SHP77 treated with DMSO at 0.1 percent for 48 hours (cell line): ENCODE measurements at places on chromosomes 1 and 21.

- no peak for DNase-seq
These were observed 121.7 kb downstream of the ZZZ3 start for GRCh38 chr1:77560741-77561140.

DNA sequence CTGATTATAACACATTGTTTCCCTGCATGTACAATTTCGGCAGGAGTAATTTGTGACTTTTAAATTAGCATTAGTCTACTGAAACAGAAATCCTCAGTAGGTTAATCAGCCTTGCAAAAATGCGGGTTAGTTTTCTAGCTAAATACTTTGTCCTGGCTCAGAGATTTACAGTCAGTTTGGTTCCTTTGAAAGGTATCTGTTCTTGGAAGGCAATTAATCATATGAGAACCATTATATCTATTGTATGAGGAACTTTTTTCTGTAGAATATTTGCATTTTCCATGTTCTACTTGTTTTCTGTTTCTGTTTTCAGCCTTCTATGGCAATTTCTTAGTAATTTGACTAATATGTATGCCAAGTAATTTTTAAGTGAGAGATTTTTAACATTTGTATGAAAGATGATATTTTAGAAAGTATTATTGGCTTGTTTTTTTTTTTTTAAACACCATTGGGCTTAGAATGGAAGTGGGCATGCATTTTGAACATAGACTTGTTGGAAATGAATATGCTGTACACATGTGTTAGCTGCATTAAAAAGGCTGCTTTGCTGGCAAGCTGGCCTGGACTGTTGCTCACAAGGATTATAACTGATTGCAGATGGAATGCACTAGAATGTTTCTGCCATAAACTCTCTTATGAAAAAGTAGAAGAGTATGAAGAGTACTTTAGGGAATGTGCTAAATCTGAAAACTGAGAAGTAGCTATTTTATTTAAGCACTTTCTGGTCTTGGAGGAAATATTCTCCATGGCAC lies 26.2 kb downstream of the KIF1B start:
- no peak for DNase-seq

DNA sequence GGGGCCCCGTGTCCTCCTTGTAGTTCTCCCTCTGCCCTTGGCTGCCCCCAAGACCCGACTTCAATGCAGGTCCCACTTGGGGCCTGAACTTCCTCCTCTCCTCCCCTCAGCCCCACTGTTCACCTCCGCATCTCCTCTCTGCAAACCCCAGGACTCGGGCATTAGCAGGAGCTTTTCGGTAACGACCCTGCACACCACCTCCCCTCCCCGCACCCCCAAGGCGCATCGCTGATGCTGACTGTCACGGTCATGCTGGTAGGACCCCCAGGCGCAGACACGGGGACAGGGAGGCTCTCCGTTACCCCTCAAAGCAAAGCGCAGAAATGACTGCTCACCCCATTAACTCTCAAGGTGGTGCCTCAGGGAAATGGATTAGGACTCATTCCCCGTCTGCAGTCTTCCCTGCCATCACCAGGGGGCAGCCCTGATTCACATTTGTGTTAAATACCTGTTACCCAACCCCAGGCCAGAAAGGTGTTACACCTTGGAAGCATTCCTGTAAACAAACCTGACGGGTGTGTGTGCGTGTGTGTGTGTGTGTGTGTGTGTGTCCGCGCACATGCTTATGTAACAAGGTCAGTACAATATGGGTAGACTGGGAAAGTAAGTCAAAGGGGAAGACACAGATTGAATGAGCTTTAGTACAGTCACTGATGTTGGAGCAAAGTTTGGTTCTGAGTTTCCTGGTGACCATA lies 6.4 kb upstream of the GUCA2B start:
- peak; percentile 6 for DNase-seq

DNA sequence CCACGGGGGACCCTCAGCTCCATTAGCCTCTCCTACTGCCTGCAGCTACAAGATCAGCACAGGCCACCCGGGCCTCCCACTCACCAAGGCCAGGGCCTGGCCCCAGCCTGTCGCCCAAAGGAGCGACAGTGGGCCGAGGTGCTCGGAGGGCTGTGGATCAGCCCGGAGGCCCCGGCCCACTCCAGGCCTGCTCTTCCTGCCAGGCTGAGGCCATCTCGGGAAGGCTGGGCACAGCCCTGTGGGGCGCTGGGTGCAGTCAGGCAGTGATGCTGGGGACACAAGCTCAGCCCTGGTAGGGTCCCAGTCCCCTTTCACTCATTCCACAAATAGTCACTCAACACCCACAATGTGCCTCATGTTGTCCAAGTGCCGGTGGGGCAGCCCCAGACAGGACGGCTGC lies 58.8 kb downstream of the CASZ1 start:
- DNase-seq, result no peak
